ENCODE measurements at places on chromosomes 11 and 22.

DNA sequence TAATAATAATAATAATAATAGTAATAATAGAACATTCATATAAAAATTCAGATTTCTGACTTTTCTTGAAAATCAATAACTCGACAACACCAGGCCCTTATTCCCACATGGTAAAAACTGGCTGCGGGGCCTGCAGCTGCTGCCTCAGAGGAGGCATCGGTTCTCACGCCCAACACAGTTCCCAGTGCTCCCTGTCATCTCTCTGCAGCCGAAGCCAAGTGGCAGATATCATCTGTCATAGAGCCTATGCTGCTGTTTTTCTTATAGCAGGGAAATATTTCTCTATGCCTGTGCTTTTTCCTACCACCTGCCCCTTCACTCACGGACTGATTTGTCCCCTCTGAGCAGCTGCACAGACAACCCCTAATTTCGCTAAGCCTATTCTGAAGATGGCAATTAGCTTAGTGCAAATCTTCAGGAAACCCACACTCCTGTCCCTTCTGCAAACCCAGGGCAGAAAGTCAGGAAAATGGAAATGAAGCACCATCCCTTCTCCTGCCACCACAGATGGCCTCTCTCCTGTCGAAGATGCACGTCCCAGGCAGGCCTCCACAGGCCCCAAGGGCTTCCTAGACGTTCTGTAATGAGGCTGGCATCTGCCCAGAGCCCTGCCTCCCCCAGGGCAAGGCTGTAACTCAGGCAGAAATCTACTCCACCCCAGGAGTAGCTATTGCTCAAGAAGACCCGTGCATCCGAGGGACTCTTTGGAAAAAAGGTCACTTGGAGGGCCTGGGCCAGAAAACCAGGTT, 66.7 kb downstream of the SYN3 start:
- no peak for DNase-seq

GRCh38 chr11:67303132-67303834, at the start of gene SSH3:
Gene SSH3 (plus strand): TSS chr11:67303530. CDS start chr11:67303626, 96 bp downstream.
- no peak for DNase-seq

GRCh38 chr11:34208266-34209135, 103.1 kb downstream of the NAT10 start:
- no peak for DNase-seq

- no peak for DNase-seq
Measured at GRCh38 chr11:132439711-132440255, 1069.4 kb downstream of the NTM start.

- DNase-seq: no peak
Measured at GRCh38 chr11:113874581-113875233, 665 bp downstream of the USP28 start.

DNA sequence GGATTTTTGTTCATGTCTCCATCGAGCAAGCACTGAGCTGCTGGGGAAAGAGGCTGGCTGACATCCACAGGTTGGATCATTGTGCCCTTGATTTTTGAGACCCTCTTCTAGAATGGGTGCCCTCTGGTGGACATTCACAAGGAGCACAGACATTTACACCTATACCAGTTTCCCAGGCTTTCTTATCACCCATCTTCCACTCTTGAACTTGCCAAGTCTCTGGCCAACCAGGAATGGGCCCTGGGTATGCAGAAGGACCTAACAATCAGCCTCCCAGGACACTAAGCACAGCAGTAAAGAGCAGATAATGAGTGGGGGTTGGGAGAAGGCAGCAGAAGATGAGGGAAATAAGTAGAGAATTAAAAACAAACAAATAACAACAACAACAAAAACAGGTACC, 5.7 kb upstream of the INTS4 start:
- DNase-seq: peak; percentile 13

- DNase-seq: no peak
Measured at GRCh38 chr22:35089139-35089538, 23.2 kb downstream of the ISX start.

- no peak for DNase-seq
Measured at GRCh38 chr11:69260622-69261021, 33.3 kb upstream of the MYEOV start.

GRCh38 chr11:10305964-10306918, 1.4 kb downstream of the ADM start:
- no peak for DNase-seq

- DNase-seq: no peak
Measured at GRCh38 chr11:45320371-45320770, 34.2 kb upstream of the SYT13 start.

DNA sequence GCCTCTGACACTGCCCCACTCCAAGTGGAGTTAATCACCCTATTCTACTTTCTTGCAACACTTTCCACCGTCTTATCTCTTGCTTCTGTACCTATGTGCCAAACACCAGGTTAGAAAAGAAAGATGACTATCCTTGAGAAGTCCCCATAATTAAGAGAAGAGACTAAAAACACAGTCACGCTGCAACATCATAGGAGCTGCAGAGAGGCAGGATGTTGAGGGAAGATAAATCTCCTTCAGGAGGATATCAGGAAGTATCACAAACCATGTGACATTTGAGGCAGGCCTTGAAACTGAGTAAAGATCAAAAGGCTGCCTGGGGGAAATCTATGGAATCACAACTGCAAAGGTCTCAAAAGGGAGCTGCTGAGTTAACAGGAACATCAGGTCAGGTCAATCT, 24.8 kb downstream of the GAB2 start:
- DNase-seq: no peak

DNA sequence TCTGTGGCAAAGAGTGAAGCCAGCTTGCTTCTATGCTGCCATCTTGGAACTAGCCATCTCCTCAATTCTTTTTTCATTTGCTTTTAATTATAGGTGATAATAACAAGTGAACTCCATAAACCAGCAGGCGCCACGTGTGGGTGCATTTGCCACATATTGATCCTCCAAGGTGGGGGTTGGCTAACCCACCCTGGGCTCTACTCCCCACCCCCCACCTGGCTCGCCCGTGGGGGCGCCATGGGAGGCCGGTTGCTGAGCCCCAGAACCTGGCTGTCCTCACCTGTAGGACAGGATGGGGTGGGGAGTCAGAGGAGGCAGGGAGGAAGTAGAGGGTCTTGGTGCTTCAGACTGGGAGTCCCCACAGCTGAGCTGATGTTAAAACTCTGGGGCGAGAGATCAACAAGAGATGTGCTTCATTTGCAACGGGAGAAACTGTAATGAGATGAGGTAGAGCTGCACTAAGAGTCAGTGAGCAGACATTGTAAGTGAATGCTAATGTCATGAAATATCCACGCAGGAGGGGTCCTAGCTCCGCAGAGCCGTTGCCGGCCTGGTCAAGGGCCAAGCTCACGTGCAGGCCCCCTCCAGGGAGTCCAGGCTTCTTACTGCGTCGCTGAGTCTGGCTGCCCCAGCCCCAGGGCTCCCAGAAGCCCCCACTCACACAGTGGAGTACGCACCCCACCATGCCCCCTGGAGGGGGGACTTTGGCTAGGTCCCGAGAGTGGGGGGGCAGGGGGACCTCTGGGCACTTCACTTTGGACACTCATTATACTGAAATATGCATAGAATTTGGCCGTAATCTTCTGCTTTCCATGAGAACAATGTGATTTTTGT, 59.4 kb downstream of the BRD1 start:
- DNase-seq: no peak

- no peak for DNase-seq
Measured at GRCh38 chr11:112404112-112404511, 143.5 kb upstream of the PLET1 start.

DNA sequence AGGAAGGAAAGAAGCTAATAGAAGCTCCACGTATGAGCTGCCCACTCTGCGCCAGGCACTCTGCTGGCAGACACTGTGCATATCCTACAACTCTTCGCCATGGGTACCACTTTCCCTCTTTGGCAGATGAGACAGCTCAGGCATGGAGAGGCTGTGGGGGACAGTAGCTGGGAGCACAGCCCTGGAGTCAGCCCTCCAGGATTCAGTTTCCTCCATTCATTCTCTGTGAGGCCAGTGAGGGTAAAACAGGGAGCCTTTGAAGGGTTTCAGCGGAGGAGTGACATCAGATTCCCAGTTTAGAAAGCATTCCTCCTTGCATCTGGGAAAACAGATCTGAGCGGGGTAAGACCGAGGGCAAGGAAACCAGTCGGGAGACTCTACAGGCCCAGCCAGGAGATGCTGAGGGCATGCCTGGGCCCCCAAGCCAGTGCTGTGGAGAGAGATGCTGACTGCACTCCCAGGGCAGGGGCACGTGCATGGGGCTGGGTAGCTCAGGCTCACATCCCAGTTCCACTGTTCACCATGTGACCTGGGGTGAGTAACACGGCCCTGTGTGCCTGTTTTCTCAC, 58.3 kb upstream of the EMID1 start:
- DNase-seq: no peak
